Neural crest cell (in vitro differentiated cells): ENCODE measurements at places on chromosomes 6 and 20.

DNA sequence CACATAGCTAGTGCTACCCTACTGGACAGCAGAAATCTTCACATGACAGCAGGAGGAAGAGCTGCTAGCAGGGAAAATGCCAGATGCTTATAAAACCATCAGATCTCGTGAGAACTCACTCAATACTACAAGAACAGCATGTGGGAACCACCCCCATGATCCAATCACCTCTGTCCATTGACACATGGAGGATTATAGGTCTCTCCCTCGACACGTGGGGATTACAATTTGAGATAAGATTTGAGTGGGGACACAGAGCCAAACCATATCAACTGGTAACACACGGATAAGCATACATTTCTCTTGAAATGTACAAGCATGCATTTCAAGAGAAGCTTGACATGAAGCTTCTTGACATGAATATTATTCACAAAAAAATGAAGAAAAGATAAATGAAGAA, 64.1 kb downstream of the MMS22L start:
- no peak for DNase-seq

DNA sequence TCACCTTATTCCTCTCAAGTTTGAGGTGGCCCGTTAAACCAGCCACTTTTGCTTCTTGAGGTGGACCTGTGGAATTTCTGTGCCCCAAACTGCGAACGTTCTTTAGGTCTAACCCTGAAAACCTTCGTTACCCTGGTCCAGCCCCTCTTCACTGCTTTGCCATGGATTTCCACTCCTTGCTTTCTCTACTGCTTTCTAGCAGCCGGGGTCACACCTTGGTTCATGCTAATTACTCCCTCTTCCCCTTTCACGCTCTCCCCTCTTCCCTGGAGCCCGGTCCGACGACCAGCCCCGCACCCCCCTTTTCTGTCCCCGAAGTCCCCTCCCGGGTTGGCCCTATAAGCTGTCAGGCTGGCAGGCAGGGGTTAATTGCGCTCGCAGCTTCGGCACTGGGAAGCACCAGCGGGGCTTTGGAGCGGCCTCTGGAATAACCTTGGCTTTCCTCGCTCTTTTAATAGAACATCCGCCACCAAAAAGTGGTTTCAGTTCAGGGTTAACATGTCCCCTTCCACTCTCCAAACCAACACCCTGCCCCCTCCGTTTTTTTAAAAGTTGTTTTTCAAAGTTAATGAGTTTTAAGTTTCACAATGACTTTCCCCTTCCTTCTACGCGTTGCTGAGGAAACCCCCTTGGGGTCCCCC, 1.4 kb upstream of the HIVEP1 start:
- DNase-seq: peak; percentile 61

DNA sequence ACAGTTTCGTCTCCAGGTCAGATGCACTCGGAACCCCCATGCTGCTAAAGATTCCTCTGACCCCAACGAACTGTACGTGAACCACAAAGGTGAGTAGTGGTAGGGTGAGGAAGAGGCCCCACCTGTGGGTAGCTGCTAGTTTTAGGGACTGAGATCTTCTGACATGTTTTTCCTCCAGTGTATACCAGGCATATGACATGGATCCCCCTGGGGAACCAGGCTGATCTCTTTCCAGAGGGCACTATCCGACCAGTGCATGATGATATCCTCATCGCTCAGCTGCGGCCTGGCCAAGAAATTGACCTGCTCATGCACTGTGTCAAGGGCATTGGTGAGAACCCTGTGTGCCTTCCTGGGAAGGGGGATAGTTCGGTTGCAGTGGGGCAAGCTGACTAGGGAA, 3.2 kb downstream of the POLR1C start:
- no peak for DNase-seq

GRCh38 chr20:20562507-20562906, 149.9 kb downstream of the RALGAPA2 start:
- no peak for DNase-seq

GRCh38 chr6:25488156-25488555, 163.9 kb upstream of the SCGN start:
- DNase-seq: no peak
